ENCODE measurements at places on chromosomes 5 and 9.
A peak's percentile ranks its signal among the peaks of the same experiment; 100 is the strongest.

GRCh38 chr5:135327429-135328127 lies 71.5 kb downstream of the MACROH2A1 start:
- DNase-seq: no peak

DNA sequence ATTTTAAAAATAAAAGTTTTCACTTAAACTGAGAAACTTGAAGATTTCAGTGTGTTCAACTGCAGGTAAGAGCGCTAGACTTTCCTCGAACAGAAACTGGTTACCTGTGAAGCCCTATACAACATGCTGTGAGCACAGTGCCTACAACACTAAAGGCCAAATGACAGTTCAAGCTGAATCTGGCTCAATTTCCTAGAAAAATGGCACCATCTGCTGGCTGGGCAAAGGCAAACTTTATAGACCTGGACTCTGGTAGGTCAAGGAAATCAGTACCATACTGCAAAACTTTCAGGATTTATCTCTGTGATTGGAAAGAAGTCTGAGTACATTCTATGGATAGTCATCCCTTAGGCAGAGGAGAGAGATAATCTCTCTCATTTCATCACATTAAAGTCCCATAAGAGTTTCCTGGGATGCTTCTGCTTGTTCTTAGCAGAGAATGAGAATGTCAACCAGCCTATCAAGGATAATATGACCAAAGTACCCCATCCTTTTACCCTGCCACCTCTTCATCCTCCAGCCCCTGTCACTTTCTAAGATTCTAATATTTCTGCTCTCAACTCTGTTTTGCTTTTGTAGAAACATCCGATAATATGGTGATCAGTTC lies 31.8 kb upstream of the FOXB2 start:
- no peak for DNase-seq

GRCh38 chr5:56055859-56056258 lies 61.1 kb upstream of the IL6ST start:
- DNase-seq: no peak

GRCh38 chr9:87115785-87116184 lies 168.5 kb upstream of the GAS1 start:
- no peak for DNase-seq

GRCh38 chr9:133075925-133076630 lies 14.3 kb downstream of the CEL start:
- DNase-seq: peak; percentile 49

- no peak for DNase-seq
Measured at GRCh38 chr5:57172466-57173318, 1.2 kb upstream of the GPBP1 start.

- DNase-seq: peak; percentile 6
Measured at GRCh38 chr5:77774981-77775789, 954 bp downstream of the TBCA start.

Measured in astrocyte of the cerebellum (primary cell).